ENCODE measurements at places on chromosomes 16 and 17. TPM values are rescaled to one million over a fixed set of nuclear protein-coding genes. Genes with fewer than 3 reads are reported as not detected.

EFCAB5 gene
- total RNA-seq: 0.25 TPM

WNT9B gene
- total RNA-seq: not detected

FBXO47 gene
- total RNA-seq: not detected

CDH11 gene
- total RNA-seq: 1.5 TPM

OR3A1 gene
- not detected for total RNA-seq

MT1G gene
- not detected for total RNA-seq

FN3K gene
- 3.5 TPM for total RNA-seq

SYT17 gene
- 3.7 TPM for total RNA-seq

RNF227 gene
- total RNA-seq: 0.51 TPM

TAOK1 gene
- total RNA-seq: 40.6 TPM

PPP1R27 gene
- not detected for total RNA-seq

KRT25 gene
- total RNA-seq: not detected

MIEF2 gene
- total RNA-seq: 8.1 TPM

CCL16 gene
- total RNA-seq: 0.13 TPM

GHDC gene
- 27.6 TPM for total RNA-seq

LRRC37A3 gene
- 2.5 TPM for total RNA-seq

SCN4A gene
- 0.13 TPM for total RNA-seq

COPZ2 gene
- total RNA-seq: 9.5 TPM

SPATA32 gene
- total RNA-seq: not detected

KRT32 gene
- total RNA-seq: not detected

IRX6 gene
- total RNA-seq: not detected

KRT15 gene
- 1.2 TPM for total RNA-seq

MAP2K4 gene
- total RNA-seq: 21.4 TPM

AANAT gene
- not detected for total RNA-seq

NXPH3 gene
- total RNA-seq: 0.90 TPM

CACNA1G gene
- total RNA-seq: not detected

Data from dermis microvascular lymphatic vessel endothelial cell (primary cell).